ENCODE measurements at places on chromosomes 2 and 18.

GRCh38 chr2:12616456-12617156 is 100.1 kb upstream of the TRIB2 start:
- no peak for DNase-seq

- DNase-seq = no peak
Measured at GRCh38 chr2:68837861-68838341, 33.3 kb downstream of the BMP10 start.

GRCh38 chr18:70166668-70167067 is 38.8 kb downstream of the RTTN start:
- DNase-seq = no peak

- DNase-seq = no peak
Measured at GRCh38 chr18:64806232-64806631, 657.3 kb upstream of the LINC00305 start.

- DNase-seq = no peak
Measured at GRCh38 chr2:197599285-197599965, 76.0 kb downstream of the RFTN2 start.

- DNase-seq = no peak
Measured at GRCh38 chr2:69168950-69169654, 156.1 kb downstream of the ANTXR1 start.

DNA sequence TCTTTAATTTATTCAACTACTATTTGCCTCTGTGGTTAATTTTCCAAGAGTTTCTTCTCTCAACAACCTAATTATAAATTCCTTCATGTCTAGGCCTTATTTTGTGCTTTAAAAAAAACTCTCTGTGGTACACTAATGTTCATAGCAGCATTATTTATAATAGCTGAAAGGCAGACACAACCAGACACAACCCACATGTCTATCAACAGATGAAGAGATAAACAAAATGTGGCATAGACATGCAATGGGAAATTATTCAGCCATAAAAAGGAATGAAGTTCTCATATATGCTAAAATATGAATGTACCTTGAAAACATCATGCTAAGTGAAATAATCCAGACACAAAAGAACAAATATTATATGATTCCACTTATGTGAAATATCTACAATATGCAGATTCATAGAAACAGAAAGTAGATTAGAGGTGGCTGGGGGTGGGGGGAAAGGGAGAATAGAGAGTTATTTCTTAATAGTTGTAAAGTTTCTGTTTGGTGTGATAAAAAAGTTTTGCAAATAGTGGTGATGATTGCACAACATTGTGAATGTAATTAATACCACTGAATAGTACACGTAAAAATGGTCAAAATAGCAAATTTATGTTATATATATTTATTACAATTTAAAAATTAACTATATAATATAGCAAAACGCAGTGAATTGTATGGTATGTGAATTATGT is 28.1 kb upstream of the RASGRP3 start:
- no peak for DNase-seq

DNA sequence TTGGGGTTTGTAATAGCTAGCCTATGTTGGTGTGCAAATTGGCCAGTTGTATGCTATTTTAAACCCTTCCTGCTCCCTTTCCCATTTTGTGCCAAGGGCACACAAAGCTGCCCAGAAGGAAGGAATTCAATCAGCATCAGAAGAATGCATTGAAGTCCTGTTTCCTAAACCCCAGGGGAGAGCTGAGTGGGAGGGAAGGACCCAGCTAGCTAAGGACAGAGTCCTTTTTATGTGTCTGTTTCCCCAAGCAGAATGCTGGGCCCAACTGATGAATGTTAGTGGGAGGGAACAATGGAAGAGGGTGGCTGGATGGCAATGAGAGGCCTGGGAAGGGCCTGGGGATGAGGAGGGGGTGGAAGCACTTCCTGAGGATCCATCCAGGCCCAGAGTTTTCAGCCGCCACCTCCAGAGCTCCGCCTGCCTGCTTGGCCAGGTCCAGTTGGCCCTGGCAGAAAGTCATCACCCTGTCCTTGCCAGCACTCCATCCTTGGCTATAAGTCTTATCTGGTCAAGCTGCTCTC is 32.7 kb downstream of the MEX3C start:
- no peak for DNase-seq

GRCh38 chr2:161139098-161139987 is 20.9 kb upstream of the TANK start:
- no peak for DNase-seq

GRCh38 chr18:13366962-13367892 is 148.7 kb downstream of the LDLRAD4 start:
- DNase-seq = no peak

- DNase-seq = no peak
Measured at GRCh38 chr2:196249171-196249570, 77.8 kb upstream of the STK17B start.

- DNase-seq = no peak
Measured at GRCh38 chr18:76348267-76349066, 146.6 kb downstream of the ZNF516 start.

DNA sequence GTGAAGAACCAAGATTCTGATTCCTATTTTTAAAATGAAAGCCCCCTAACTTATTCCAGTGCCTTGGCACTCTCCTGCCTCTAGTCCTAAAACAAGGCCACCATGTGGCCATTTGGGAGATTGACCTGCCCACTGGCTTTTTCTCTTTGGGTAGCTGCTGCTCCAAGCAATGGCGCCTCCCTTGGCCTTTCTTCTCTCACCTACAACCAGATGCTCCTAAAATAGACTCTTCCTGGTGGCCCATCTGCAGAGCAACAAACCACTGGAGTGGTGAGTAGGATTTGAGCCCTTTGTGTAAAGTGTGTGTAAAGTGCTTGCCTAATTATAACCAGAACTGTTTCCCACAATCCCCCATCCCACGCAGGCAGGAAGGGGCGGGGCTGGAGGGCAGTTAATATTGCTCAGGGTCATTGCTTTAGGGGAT is 114.2 kb downstream of the FHOD3 start:
- DNase-seq = no peak

DNA sequence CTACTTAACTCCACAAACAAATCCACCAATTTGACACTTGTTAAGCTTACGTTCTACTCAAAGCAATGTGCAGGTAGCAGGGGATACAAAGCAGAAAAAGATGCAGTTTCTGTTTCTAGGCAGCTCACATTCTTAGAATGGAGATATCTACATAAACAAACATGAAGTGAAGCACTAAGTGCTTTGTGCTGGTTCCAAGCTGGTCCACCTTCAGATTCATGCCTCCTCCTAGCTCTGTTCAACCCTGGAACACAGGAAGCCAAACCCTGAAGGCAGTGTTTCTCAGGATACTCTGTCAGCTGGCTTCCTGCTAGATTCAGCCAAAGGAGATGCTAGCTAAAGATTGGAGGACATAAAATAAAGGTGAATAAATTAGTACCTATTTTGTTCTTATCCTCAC is 55.3 kb upstream of the NOL4 start:
- DNase-seq = no peak

- no peak for DNase-seq
Measured at GRCh38 chr2:53724536-53724935, 43.1 kb upstream of the CHAC2 start.
